ENCODE measurements at places on chromosomes 6 and 20.
A peak's percentile ranks its signal among the peaks of the same experiment; 100 is the strongest.

DNA sequence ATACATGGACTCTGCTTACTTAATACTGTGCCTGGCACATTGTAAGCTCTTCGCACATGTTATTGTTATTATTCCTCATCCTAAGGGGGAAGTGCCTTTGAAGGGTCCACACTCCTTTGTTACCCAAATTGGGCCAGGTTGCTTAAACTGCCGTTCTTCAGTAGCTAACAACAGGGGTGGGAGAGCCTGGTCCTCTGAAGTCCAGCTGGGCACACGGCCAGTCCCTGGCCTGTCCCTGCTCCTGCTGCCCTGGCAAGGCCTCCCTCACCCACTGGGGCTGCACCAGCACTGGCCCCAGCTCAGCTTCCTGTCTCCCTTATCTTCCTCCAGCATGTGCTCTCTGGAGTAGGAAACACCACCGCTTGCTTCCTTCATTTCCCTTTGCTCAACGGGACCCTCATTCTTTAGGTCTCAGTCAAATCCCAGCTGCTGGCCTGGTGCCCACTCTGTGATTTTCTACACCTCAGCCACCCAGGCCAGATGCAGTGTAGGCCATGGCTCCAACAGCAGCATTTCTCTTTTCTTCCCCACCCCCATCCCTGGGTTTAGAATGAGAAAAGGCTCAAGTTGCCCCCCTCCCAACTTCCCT, 5.5 kb upstream of the PROCR start:
- no peak for DNase-seq

DNA sequence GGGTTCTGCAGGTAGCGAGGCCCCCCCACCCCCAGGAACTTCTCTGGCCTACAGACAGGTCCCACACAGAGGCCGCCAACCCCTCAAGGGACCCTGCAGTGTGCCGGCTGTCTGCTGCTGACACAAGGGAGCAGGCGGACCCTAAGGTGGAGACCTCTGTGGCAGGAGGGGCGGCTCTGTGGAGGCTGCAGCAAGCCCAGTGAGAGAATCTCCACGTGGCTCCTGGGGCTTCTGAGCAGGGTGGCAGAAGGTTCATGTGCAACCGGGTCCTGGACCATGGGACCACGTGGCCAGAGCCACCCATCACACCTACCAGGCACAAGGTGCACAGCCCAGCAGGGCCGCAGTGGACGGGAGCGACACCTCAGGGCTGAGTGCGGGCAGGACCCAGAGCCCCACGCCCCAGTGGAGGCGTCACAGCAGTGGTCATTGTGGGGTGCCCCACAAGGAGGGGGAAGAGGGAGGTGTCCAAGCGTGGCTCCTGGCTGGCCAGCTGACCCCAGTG, 4.3 kb downstream of the ARFRP1 start:
- DNase-seq = no peak

DNA sequence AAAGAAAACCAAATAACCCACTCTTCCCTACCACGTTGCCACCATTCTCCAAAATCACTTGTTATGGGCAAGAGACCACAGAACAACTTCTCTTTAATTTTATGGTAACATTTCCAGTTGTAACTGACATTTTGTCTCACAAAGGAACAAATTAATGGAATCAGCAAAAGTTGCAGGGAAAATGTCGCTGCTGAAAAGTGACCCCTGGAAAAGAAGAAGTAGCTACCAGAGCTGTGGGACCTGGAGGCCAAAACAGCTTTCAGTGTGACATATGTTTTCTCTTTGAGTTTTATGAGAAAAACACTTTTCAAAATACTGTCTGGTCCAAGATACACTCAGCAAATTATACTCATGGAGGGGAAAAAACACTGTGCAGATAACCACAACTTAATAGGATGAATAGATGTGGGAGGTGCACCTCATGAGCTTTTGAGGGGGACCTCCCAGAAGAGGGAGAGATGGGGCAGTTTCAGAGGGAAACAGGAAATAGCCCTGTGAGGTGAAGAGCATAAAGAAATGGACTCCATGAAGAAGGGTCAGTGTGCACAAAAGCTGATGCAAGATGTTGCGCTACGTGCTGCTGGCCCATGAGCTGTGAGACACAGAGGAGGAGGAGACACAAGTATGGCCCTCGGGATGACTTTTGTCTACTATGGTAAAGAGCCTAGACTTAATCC, 87.3 kb downstream of the DTNBP1 start:
- no peak for DNase-seq

DNA sequence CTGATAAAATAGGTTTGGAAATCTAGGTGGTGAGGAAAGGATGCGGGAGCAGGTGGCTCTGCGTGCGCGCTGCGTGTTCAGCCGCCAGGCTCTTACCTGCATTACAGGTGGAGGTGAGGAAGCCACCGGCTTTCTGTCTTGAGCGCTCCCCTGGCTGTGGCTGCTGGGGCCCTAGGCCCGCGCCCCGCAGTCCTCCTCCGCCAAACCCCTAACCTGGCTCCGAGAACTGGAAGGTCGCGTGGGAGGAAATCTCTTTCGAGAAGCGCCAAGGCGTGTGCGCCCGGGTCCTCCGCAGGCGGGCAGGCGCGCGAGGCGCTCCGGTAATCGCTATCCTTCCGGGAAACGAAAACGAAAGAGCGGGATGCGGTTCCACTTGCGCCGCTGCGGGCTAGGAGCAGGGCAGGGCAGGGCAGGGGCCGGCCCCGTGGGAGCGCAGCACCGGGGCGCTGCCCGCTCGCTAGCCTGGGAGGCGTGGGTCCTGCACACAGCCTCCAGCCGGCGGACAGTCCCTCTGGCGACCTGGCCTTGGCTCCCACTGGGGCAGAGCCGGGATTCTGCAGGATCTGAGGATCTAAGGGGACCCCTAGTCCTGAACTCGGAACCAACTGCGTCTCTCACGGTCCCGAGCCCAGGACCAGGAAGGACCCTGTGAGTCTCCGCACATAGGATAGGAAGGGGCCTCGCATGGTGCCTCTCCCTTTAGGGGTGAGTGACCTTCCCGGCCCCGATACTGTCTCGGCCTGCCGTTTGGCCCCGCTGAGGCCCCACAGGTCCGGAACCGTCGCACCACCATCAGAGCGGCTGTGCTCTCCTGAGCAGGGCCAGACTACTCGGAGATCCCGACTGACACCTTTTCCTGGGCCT, at the start of gene ETV7:
TSS of gene ETV7 (minus strand) at position 230 of the 864 bp plus-strand sequence. CDS start at position 102, 128 bp downstream.
- no peak for DNase-seq

DNA sequence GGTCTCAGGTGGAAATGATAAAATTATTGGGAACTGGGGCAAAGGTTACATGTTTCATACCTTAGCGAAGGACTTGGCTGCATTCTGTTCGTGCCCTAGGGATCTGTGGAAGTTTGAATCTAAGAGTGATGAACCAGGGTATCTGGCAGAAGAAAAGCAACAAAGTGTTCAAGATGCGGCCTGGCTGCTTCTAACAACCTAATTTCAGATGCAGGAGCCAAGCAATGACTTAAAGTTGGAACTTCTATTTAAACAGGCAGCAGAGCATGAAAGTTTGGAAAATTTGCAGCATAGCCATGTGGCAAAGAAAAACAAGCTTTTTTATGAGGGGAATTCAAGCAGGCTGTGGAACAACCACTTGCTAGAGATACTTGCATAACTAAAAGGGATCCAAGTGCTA, 73.5 kb downstream of the CD24 start:
- DNase-seq = no peak

DNA sequence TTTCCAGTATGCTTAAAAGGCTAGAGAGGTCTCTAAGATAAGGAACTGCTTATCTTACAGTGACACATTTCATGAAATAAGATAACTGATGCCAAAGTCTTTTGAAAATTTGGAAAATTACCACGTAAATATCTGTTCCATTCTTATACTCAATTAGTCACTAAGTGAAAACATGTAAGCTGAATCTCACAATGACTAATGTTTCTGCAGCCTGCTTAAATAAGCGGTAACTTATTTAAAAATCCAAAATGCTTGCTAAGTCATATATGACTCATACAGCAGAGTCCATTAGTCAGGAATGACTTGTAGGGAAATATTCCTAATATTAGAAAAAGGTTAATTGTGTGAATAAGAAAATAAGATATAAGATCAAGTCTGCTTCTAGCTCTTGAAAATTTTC, 27.8 kb upstream of the LGSN start:
- no peak for DNase-seq

GRCh38 chr6:88763160-88763559, 200.3 kb downstream of the RNGTT start:
- no peak for DNase-seq

GRCh38 chr6:3370361-3371221, 86.3 kb downstream of the SLC22A23 start:
- DNase-seq = no peak

DNA sequence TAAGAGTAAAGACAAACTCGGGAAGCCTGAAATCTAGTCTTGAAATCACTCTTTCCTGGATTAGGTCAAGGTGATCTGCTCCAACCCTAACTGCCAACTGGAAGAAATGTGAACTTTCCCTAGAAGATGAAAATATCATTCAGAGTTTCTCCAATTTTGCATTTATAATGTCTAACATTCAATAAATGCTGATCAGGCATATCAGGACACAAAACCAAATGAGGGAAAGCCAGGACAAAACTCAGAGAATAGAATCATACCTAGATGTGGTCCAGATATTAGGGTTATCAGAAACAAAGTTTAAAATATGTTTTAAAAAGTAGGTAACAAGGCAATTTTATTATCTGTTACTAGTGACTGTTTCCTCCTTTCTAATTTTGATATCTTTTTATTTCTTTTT, 335.5 kb upstream of the MAP3K7 start:
- no peak for DNase-seq

- DNase-seq = no peak
Observed at GRCh38 chr6:47134476-47135189, 92.5 kb upstream of the ADGRF1 start.

DNA sequence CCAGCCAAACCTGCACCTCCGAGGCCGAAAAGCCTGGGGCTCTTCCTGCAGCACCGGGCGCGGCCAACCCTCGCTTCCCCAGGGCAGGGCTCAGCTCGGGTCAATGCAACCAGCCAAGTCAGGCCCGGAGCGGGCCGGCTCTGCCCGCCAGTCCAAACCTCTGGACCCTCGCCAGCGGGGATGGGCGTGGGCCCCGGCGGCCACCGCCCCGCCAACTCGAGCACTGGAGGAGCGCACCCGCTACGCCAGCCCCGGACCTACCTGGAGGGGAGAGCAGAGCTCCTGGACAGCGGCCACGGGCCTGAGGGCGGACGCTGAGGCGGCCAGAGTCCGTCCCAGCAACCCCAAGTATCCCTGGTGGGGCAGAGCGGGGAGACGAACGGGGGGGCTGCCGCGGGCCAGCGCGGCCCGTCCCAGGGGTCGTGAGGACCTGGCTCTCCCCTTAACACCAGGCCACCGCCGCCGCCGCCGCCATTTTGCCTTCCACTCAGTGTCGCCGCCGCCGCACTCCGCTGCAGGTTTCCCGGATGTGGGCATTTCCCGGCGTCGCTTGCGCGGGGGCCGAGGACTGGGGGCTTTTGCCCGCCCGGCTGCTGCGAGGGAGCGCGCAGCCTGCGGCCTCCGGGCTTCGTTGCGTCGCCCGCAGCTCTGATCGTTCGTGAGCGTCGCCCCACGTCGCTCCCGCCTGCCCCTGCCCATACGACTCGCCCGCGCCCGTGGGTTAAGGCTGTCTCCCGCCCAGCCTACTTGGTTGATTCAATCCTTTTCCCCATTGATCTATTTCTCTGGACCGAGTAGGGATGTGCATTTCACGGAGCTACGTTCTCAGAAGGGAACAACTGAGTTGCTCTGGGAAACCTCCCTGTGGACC, at the start of gene LATS1:
TSS of gene LATS1 (minus strand) at position 514 of the 871 bp plus-strand sequence. CDS start 15,975 bp downstream, outside the sequence.
- peak; percentile 75 for DNase-seq

- DNase-seq = no peak
Observed at GRCh38 chr20:49276161-49276960, 1.5 kb downstream of the ZNFX1 start.

- DNase-seq = no peak
Observed at GRCh38 chr6:69162811-69163210, 527.7 kb downstream of the ADGRB3 start.

DNA sequence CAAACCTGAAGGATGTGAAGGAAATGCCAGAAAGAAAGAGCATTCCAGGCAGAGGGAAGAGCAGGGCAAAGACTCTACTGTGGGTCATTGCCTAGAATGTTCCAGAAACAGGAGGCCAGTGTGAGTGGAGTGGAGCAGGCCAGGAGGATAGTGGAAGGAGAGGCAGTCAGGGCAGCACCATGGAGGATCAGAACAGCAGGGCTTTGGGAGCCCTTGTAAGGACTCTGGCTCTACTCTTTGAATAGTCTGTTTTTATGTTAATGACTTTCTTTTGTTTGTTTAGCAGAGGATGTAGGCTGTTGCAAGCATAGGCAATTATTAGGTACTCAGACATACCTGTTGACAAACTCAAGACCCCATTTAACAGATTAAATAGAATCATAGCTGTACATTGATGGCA, 23.6 kb upstream of the FBXL4 start:
- DNase-seq = no peak

GRCh38 chr6:157911786-157912185, 69.9 kb upstream of the SYNJ2 start:
- no peak for DNase-seq

GRCh38 chr6:87498048-87498447, 25.3 kb downstream of the SLC35A1 start:
- no peak for DNase-seq

DNA sequence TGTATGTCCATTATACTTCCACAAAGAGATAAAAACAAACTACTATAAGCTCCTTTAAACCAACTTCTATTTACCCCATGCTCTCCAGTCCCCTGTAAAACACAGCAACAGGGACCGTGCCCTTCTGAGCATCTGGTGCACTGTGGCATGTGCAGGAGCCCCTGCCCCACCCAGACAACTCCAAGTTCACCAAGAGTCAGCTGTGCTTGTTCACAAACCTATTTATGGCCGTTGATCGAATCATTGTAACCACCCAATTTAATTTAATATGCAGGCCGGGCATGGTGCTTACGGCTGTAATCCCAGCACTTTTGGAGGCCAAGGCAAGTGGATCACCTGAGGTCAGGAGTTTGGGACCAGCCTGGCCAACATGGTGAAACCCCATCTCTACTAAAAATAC, 13.7 kb upstream of the BLCAP start:
- no peak for DNase-seq

DNA sequence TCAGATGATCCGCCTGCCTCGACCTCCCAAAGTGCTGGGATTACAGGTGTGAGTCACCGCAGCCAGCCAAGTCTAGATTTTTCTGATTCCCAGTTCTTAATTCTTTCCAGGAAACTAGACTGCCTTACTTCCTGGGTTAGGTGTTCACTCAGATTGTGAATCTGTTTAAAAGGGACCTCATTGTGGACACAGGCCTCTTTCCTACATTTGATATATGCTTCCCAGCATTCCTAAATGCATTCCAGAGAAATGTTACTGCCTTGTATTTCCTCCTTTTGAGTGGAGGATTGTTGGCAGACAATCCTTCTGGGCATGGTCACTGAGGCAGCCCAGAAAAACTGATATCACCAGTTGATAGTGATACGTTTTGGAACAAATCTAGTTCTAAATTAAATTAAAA, 15.7 kb downstream of the TMEM181 start:
- DNase-seq = no peak

- no peak for DNase-seq
Observed at GRCh38 chr6:106426250-106426970, 65.9 kb downstream of the CRYBG1 start.
